Naive thymus-derived CD4-positive, alpha-beta T cell (primary cell): ENCODE measurements at places on chromosomes 1 and 21. TPM values are rescaled to one million over a fixed set of nuclear protein-coding genes. Genes with fewer than 3 reads are reported as not detected.

Gene LAX1
- 34.6 TPM for total RNA-seq

Gene PRELP
- not detected for total RNA-seq

Gene C2CD4D
- 0.71 and 0.87 TPM in 2 replicates for total RNA-seq

Gene CASZ1
- total RNA-seq, result 5.2 TPM

Gene AZIN2
- 9.5 TPM for total RNA-seq

Gene OR2T35
- not detected for total RNA-seq

DNA sequence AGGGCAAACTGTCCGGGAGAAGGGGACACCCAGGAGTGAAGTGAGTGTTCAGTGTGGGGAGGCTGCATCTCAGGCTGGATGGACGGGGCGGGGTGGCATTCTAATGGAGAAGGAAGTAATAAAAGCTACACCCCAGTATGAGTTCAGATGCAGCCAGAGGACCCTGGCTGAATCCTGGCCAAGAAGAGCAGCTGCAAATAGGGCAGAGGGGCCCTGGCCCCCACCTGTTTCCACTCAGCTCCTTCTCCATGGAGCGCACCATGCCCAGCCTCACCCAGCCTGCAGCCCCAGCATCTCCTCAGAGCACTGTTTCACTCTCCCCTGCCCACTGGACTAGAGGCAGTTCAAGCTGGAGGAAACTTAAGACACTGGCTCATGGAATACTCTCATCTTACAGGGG is 46.4 kb downstream of the KCND3 start:
- no peak for DNase-seq

DNA sequence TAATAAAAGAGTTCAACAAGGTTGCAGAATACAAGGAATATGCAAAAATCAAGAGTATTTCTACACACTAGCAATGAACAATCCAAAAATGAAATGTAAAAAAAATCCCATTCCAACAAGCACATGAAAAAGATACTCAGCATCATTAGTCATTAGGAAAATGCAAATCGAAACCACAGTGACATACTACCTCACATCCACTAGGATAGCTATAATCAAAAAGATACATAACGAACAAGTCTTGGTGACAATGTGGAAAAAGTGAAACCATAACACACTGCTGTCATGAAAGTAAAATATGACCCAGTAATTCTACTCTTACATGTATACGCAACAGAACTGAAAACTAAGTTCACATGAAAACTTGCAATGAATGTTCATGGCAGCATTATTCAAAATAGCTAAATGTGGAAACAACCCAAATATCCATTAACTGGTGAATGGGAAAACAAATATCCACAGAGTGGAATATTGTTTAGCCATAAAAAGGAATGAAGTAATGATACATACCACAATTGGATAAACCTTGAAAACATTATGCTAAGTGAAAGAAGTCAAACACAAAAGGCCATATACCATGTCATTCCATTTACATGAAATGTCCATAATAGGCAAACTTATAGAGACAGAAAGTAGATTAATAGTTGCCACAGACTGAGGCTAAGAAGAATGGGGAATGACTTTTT is 34.3 kb downstream of the PIK3R3 start:
- DNase-seq, result no peak

- DNase-seq, result no peak
These were observed 141.5 kb downstream of the KAZN start for GRCh38 chr1:14740016-14740415.

DNA sequence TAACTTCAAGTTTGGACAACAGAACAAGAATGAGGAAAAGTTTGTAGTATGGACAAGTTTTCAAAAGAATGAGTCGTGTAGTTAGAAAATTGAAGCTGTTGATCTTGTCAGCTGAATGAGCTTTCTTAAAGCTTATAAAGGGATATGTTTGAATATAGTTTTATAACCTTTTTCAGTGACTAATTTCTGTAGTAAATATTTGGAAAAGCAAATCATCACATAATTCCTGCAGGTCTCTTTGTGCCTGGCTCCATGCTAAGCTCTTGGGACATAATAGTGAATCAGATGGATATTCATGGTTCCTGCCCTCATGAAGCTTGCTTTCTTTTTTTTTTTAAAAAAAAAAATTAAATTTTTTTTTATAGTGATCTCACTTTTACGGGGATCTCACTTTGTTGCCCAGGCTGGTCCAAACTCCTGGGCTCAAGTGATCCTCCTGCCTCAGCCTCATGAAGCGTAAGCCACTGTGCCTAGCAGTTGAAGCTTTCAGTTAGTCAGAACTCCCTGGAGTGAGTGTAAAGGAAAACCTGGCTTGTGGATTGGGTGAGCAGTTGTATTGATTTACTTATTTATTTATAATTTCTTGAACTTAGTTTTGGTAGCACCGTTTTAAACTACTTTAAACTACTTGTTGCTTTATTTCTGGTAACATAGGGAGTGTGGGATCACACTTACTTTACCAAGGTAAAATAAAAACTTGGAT is 15.5 kb downstream of the DYRK1A start:
- no peak for DNase-seq

GRCh38 chr21:45072738-45073300 is 1.6 kb upstream of the ADARB1 start:
- DNase-seq, result no peak

DNA sequence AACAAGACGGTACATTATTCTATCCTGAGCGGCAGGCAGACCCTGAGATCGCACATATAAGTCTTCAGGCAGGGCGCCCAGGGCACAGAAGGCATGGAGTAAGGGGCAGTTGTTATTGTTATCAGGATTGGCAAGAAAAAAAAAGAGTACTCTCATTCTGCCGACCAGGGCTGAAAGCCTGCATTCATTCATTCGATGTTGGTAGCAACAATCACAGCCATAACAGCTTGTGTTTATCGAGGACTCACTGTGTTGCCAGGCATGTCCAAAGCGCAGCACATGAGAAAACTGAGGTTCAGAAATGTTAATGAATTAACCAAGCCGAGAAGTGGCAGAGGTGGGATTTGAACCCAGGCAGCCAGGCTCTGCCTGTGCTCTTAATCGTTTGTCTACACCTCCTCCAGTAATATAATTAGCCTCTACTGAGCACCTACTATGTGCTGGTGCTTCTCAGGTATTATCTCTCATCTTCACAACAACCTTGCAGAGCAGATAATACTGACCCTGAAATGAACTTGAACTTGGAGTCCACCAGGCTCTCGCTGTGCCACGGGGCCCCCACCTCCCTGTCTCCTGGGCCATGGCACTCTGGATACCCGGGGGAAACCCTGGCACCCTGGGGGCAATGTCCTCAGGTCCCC is 56.2 kb downstream of the TAS1R2 start:
- no peak for DNase-seq

DNA sequence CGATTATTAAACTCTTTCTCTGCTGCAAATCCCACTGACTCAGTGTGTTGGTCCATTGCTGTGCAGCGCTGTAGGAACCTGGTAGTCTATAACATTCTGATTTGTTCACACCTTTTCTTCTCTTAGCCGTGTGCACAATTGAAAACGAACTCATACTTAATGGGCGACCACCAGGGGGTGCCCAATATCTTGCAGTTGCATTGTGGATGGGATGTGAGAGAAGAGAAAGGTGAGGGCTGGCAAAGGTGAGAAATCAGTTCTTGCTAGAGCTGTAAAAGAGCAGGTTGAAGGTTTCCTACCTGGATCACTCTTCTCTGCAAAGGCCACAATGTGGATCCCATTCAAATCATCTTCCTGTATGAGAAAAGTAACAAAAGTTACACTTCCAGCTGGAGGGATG is 51.0 kb downstream of the CASQ2 start:
- no peak for DNase-seq

DNA sequence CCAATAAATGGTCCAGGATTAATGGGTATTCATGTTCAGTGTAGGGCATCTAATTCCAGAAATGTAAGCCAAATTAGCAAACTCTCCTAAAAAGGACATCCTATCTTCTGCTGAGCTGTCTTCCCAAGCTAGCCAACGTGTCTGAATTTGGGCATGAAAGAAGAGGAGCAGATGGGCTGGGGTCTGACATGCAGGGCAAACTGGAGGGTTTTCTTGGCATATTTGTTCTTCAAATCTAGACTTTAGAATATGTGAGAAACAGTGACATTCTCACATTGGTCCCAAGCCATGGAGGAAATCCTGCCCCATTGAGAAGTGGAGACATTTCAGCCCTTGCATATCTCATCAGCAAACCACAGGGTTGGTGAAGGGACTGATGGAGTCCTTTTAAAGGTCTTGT is 67.2 kb downstream of the LRIG2 start:
- DNase-seq, result no peak

DNA sequence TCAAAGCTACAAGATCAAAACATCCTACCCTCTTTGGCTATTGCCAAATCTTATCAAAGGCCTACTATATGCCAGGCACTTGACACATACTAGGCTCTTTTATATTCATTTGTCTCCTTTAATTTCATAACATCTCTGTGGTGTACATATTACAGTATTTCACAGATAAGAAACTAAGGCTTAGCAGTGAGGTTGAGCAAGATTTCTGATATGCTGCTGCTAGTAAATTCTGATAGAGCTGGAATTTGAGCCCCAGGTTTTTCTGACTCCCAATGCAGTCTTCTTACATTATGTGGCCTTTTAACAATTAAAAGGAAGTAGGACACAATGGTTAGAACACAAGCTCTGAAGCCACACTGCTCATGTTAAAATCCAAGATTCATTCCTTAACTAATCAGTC is 16.8 kb downstream of the CCDC185 start:
- DNase-seq, result no peak

DNA sequence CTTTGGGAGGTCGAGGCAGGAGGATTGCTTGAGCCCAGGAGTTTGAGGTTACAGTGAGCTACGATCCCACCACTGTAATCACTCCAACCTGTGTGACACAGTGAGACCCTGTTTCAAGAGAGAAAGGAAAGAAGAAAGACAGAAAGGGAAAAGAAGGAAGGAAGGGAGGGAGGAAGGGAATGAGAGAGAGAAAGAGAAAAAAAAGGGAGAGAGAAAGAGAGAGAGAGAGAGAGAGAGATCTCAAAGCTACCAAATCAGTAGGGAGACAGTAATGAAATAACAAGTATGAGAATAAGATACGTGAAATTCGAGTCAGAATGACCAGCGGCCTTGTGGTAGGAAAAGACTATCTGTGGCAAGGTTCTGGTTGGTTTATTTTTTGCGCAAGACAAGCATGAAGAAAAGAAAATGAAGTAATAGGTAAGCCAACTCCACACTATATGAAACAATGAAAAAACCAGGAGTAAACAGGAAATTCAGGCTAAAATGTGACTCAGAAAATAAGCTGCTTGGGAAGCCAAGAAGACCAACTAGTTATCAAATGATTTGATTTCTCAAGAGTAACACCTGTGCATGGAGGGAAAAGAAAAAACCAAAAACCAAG is 8.9 kb downstream of the MTF1 start:
- DNase-seq, result no peak

- no peak for DNase-seq
These were observed 47.2 kb upstream of the ERRFI1 start for GRCh38 chr1:8073112-8073855.

GRCh38 chr1:230814949-230815692 is 53.2 kb downstream of the C1orf198 start:
- DNase-seq, result no peak

DNA sequence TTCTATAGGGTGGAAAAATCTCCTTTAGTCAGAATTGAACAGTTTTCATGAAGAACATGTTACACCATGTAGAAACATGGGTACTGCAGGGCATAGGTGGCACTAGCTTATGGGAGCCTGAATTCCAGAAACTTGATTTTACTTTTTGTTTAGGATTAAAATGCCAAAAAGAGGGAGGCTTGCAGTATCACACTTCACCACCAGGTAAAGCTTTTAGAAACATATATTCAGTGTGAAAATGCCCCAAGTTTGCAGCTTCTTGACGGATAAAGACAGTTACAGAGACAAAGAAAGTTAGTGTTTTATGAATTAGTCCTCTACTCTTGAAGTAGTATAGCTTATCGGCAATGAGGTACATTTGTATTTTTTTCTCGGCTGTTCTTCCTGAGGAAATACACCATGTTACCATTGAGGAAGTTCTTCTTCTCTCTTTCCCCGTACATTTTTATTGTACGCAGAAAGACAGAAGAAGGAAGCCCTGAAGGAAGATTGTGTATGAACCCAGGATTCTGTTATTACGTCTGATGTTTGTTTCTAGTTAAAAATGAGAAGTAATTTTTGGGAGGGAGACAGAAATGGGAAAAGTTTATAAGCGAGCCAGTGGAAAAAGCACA is 66.1 kb downstream of the PBX1 start:
- DNase-seq, result no peak
